ENCODE measurements at places on chromosomes 1 and 21.

GRCh38 chr1:164735315-164736052 lies 176.5 kb downstream of the PBX1 start:
- DNase-seq: no peak

DNA sequence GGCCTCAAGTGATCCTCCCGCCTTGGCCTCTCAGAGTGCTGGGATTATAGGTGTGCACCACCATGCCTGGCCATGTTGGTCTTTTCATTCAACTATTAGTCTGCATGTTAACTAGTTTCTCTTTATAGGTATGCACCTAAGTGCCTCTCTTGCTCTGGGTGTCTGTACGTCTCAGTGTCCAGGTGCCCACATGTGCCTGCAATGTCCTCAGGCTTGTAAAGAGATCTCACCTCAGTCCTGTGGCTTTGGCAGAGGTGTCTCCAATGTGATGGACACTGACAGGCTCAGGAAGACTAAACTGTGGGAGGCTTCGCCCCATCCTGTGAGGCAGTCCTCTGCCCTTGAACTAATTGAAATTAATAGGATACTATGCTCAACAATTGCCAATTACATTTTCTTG lies 526.3 kb downstream of the PTPRU start:
- DNase-seq: no peak

DNA sequence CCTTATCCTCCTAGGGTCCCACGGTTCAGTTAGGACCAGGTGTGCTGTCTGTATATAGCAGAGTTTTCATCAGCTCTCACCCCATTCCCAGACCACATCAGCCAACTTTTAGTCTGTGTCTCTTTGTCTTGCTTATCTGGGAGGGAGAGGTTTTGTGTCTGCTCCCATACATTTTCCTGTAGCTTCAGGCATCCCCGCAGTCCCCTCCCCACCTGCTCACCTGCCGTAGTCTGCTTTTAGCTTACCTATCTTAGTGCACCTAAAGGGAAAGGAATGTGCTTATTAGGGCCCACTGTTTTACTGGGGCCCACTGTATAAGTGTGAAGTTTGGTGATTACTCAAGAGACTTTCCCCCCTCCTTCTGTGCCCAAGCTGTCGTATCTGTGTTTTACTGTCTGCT lies 225.1 kb downstream of the PLA2G4A start:
- DNase-seq: no peak

DNA sequence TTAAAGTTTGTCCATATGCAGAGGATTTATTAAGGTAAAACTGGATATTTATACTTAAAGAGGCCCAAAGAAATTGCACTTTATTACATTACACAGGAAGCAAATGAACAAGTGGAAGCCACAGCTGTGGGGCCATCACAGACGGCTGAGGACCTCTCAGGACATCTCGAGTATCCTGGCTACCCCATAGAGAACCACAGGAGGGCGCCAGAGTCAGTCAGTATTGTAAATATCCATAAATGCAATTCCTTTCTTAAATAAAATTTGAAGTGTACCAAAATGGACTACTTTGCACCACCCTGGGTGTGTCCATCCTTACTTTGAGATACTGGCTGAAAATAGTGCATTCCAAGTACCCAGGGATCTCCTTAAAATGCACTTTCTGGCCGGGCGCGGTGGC lies 257.2 kb downstream of the MRPL39 start:
- no peak for DNase-seq

GRCh38 chr1:223110952-223111351 lies 32.1 kb downstream of the TLR5 start:
- DNase-seq: no peak

GRCh38 chr1:7479571-7479970 lies 291.5 kb upstream of the VAMP3 start:
- no peak for DNase-seq

- DNase-seq: no peak
These were observed 7.1 kb downstream of the CHRNB2 start for GRCh38 chr1:154574716-154575115.

DNA sequence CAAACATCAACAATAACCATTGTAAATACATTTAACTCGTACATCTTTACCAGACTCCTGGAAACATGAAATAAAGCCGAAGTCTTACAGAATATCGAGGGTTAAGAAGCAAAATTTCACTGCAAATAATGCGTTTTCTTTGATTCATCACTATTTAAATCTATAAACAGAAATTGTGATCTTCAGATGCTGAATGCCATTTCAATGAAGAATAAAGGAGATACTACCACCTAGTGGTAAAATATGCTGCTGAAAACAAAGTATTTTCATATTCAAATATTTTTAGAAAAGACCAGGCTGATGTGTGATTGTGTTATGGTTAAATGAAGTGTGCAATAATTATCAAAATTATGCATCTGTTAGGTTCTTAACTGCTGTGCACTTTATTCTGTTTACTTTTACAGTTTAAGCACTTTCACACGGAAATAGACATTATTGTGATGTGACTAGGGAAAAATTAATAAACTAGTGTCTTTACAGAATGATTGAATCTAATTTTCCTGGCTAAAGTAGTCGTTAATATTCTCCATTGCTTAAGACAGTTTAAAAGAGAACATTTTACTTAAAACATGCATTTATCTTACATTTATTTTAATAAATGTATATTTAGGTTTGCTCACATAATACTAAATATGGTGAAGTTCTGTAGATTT lies 1093.1 kb downstream of the MRPL39 start:
- no peak for DNase-seq

- peak; percentile 87 for DNase-seq
These were observed at the start of gene DDX20 for GRCh38 chr1:111755331-111756123. Gene DDX20 (plus strand): TSS chr1:111755901. CDS start chr1:111755925, 24 bp downstream.

DNA sequence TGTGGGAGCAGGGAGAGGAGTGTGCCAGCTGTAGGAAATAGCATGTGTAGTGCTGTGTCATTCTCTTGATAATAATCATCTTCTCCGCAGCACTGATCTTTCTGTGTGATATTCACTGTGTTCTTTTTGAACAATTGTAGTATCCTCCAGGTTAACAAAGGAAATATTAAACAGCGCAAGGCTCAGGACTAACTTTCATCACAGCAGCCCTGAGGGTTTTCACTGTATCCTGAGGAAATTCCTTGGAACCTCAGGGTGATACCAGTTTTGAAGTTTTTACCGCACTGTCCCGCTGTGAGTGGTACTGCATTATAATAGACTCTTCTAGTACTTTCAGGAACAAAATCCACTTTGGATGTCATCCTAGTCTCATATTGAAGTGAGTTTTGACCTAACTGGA lies 228.4 kb upstream of the COA6 start:
- no peak for DNase-seq

DNA sequence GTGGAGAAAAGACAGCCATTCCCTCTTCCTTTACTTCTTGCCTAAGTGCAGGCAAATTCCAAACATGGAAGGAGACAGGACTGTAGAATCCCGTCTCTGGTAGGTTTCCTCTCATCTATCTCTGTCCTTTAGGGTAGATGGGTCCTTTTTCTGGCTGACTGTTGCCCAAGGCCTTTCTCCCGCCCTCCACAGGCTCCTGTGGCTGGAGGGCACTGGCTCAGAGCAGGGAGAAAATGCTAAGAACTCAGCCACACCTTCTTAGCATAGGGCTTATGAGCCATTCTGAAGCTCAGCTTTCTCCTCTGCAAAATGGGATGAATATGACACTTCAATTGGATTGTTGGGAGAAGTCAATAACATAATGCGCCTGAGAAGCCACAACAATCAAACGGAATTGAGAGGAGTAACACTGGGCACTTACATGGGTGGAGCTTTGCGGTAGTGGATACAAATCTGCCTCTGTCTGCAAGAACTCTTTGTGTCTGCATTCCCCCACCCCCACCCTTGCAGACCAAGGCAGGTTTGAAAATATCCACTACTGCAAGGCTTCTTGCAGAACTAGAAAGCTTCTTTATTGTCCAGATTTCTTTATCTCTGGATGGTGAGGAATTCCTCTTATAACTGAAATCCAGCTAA lies 94.7 kb downstream of the CSMD2 start:
- no peak for DNase-seq

- no peak for DNase-seq
These were observed 1388.8 kb downstream of the AMY1C start for GRCh38 chr1:105138458-105138893.

GRCh38 chr1:166814611-166815010 lies 24.7 kb upstream of the POGK start:
- no peak for DNase-seq

GRCh38 chr1:109895720-109896504 lies 14.7 kb upstream of the CSF1 start:
- no peak for DNase-seq

- peak; percentile 60 for DNase-seq
These were observed 64.0 kb downstream of the ADARB1 start for GRCh38 chr21:45138199-45139002.

- no peak for DNase-seq
These were observed 31.5 kb downstream of the RIMS3 start for GRCh38 chr1:40633931-40634376.

DNA sequence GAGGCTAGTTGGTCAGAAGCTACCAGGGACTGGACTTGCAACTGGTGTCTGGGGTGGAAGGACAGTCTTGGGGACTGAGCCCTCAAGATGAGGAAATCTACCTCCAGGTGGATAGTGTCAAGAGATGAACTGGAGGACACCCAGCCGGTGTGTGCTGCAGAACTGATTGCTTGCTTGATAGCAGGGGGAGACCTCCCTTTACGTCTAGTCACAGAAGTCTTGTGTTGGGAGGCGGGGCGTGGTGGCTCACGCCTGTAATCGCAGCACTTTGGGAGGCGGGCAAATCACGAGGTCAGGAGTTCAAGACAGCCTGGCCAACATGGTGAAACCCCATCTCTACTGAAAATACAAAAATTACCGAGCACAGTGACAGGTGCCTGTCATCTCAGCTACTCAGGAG lies 4.9 kb downstream of the RCC2 start:
- DNase-seq: no peak

DNA sequence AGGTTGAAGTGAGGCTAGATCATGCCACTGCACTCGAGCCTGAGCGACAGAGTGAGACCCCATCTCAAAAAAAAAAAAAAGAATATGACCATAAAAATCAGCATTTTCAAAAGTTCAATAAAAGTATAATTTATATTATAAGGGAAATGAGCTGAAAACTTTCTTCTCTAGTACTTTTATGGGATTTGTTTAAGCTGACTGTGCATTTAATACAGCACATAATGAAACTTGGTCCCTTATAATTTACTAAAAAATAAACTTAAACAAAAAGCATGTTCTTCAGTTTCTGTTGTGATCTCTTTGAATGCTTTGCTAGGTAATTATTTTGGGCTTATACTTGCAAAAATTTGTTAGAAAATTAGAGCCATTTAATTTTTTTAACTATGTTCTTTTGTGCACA lies 77.8 kb downstream of the NCAM2 start:
- DNase-seq: no peak

- DNase-seq: no peak
These were observed 23.9 kb upstream of the ABCA4 start for GRCh38 chr1:94144836-94145235.

- no peak for DNase-seq
These were observed 70.7 kb downstream of the CD247 start for GRCh38 chr1:167447521-167448136.

- no peak for DNase-seq
These were observed 108.6 kb downstream of the OLFML2B start for GRCh38 chr1:161915051-161915503.

- no peak for DNase-seq
These were observed 10.5 kb downstream of the YY1AP1 start for GRCh38 chr1:155678027-155678426.

GRCh38 chr1:164191191-164191590 lies 367.8 kb upstream of the PBX1 start:
- no peak for DNase-seq

DNA sequence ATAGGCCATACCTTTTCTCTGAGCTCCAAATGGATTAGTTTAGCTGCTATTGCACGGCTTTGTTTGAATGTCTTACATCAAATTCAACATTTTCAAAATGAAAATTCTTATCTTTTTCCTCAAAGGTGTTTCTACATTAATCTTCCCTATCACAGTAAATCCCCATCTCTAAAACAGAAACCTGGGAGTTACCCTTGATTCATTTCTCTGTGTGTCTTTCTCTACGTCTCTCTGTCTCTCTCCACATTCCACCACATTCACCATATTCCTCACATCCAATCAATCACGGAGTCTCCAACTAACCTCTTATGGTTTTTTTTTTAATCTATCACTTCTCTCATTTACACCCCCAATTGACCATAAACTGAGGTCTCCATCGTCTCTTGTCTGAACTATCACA lies 24.1 kb downstream of the PTGER3 start:
- no peak for DNase-seq

Data from activated CD8-positive, alpha-beta memory T cell treated with anti-CD3 and anti-CD28 coated beads for 1 hour (primary cell).